ENCODE measurements at places on chromosomes 6 and 20.

DNA sequence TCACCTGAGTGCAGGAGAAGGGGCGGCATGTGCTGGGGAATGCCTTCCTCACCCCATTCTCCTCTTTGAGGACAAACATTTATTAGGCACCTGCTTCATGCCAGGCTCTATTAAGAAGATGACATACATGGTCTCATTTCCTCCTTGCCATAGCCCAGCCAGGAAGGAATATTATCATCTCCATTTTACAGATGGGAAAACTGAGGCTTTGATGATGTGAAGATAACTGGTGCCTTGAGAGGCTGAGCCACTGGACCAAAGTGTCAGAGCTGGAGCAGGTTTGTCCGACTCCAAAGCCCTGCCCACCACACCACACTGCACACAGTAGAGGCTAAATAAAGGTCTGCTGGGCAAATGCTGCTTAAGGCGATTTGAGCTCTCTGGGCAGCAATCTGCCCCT, 37.2 kb downstream of the FAM110A start:
- no peak for DNase-seq

GRCh38 chr6:12572896-12573827, 143.4 kb upstream of the PHACTR1 start:
- no peak for DNase-seq

GRCh38 chr20:57434390-57434700, 43.1 kb downstream of the RBM38 start:
- no peak for DNase-seq

DNA sequence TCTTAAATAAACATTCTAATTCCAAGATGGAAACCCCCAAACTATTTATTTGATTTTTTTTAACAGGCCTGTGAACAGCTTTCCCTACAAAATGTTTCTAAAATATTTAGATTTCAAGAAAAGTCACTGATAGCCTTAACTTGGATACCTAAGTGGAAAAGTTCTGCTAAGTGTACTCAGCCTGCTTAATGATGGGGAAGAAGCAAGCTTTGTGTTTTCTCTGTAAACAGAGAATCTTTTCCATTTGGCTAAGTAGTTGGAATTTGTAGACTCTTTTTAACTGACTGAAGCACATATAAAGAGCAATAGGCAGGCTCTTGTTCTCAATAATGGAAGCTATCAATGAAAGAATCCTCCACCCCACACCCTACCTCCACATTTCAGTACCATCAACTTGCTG, 108.2 kb downstream of the KIF6 start:
- no peak for DNase-seq

DNA sequence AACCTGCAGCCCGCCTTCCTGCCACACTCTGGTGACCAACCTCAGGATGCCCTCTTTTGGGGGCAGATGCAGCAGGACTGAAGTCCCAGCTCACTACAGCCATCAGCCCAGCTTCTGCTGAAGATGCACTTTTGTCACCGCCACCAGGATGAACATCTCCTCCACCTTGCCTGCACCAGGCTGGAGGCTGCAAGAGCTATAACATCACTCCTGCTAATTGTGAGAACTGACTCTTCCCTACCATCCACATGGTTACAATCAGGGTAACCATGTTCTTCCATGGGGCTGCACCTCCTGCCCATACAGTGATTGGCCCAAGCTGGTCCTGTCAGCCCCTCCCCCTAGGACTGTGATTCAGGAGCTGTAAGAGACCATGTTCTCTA, 2.0 kb upstream of the ACTL10 start:
- DNase-seq = no peak

- DNase-seq = no peak
Observed at GRCh38 chr20:63409834-63410435, 48.8 kb upstream of the CHRNA4 start.

- peak; percentile 38 for DNase-seq
Observed at GRCh38 chr6:53793318-53794136, 1.3 kb upstream of the LRRC1 start.

DNA sequence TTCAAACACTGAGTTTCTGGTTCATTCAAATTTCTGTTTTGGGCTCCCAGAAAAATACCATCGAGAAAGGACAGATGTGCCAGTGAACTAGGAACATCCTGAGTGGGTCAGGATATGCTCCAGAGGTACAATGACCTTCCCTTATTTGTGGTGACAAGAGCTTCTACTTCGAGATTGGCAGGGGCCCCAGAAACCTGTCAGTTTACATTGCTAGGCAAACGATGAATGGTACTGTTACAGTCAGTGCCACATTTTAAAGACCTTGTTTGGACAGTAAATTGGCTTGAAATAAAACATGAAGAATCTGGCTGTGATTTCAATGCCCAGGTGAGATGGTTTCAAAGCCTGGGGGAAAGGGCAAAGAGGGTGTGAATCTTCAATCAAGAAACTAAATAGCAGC, 454.5 kb upstream of the ID4 start:
- no peak for DNase-seq

- DNase-seq = no peak
Observed at GRCh38 chr6:167588181-167588919, 238.4 kb upstream of the AFDN start.

DNA sequence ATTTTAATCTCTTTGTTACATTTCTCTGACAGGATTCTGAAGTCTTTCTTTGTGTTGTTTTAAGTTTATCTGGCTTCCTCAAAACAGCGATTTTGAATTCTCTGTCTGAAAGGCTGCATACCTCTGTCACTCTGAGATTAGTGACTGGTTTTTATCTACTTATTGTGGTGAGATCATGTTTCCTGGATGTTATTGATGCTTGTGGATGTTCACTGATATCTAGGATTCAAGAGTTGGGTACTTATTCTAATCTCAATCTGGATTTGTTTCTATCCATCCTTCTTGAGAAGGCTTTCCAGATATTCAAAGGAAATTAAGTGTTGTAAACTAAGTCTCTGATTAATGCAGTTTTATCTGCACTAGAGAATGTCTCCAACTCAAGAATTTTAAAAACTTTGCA, 1076.1 kb upstream of the ADGRB3 start:
- no peak for DNase-seq

DNA sequence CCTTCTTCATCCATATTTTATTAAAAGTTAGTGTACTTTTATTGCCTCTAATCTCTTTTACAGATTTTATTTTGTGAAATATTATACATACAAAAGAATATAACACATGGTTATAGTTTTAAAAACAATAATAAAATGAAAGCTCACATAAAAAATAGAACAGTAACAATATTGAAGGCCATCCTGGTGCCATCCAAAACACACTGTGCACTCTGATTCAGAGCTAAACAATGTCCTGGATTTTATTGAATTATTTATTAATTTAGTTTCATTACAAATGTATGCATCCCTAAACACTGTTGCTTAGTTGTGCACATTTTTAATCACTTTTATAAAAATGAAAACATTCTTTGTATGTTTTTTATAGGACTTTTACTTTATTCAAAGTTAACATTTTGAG, 32.9 kb downstream of the RNF217 start:
- DNase-seq = no peak

GRCh38 chr6:80771941-80772340, 665.5 kb downstream of the BCKDHB start:
- no peak for DNase-seq

- no peak for DNase-seq
Observed at GRCh38 chr20:5220321-5221060, 93.7 kb downstream of the CDS2 start.

- DNase-seq = no peak
Observed at GRCh38 chr6:35948725-35949124, 27.8 kb upstream of the SRPK1 start.

DNA sequence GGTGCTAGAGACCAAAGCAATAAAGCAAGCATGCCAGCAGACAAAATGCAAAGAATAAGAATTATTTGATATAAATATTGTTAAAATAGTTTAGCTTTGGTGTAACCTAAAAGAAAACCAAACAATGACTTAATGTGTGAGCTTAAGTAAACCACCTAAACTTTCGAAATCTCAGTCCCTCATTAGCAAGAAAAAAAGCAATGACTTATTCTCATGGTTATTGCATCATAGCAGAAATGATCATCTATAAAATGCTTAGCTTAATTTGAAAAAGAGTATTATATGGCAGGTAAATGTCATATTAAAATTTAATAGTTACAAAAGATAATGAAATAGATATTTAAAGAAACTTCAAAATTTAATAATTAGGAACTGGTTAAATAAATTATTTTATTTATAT, 1395.7 kb upstream of the EYS start:
- no peak for DNase-seq

Measured in activated naive CD8-positive, alpha-beta T cell treated with anti-CD3 and anti-CD28 coated beads for 36 hours (primary cell).